NCI-H1694 treated with DMSO at 0.1 percent for 48 hours (cell line): ENCODE measurements at places on chromosomes 1 and 21.

GRCh38 chr1:111062081-111062480 is 77.8 kb downstream of the DRAM2 start:
- no peak for DNase-seq

DNA sequence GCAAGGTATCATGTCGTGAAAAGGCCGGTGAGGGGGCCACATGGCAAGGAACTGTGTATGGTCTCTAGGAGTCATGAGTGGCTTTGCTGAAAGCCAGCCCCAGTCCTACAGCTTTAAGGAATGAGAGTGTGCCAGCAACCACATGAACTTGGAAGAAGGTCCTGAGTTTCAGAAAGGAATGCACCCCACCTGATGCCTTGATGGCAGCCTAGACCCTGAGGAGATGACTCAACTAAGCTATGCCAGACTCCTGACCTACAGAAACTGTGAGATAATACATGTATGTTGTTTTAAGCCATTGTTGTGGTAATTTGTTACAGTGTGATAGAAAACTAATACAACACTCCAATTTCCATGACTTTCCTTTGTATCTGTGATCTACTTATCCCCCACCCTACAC is 33.5 kb upstream of the AKT3 start:
- DNase-seq = no peak

DNA sequence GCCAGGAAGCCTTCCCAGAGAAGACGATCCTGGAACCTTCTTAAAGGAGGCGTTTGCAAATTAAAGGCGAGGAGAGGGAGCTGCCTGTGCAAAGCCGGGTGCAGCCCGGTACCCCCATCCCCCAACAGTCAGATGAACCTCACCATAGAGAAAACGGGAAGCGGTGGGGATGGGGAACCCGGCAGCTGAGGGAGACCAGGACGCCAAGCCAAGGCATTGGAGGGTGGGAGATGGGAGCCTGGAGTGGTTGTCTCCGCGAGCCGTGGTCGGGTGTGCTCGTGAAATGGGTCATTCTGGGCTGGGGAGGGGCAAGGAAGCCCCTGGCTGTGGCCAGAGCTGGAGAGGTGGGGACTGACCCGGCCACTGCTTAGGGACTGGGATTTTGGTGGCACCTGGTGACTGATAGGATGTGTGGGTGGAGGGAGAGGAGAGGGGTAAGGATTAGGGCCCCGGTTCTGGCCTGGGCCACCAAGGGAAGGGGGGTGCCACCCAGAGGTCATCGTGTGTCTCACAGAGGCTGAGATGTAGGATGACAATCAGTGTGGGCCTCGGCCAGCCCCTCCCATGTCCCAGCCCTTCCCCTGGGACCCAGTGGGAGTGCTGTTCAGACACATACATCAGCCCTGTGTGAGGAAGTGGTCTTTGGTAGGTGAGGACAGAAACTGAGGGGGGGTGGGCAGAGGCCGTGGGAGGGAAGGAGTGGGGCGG is 676 bp upstream of the PADI2 start:
- DNase-seq = no peak

- DNase-seq = no peak
Measured at GRCh38 chr1:221692643-221693042, 49.2 kb downstream of the DUSP10 start.

DNA sequence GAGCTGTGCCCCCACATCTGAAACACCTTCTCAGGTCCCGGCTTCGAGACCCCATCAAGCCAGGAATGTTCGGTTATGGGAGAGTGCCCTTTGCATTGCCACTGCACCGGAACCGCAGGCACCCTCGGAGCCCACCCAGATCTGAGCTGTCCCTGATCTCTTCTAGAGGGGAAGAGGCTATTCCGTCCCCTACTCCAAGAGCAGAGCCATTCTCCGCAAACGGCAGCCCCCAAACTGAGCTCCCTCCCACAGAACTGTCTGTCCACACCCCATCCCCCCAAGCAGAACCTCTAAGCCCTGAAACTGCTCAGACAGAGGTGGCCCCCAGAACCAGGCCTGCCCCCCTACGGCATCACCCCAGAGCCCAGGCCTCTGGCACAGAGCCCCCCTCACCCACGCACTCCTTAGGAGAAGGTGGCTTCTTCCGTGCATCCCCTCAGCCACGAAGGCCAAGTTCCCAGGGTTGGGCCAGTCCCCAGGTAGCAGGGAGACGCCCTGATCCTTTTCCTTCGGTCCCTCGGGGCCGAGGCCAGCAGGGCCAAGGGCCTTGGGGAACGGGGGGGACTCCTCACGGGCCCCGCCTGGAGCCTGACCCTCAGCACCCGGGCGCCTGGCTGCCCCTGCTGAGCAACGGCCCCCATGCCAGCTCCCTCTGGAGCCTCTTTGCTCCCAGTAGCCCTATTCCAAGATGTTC is 4.3 kb downstream of the ADAMTSL4 start:
- no peak for DNase-seq

- DNase-seq = no peak
Measured at GRCh38 chr1:154501423-154502065, 475 bp upstream of the TDRD10 start.

GRCh38 chr1:28437264-28437923 is 67.9 kb downstream of the PHACTR4 start:
- no peak for DNase-seq

DNA sequence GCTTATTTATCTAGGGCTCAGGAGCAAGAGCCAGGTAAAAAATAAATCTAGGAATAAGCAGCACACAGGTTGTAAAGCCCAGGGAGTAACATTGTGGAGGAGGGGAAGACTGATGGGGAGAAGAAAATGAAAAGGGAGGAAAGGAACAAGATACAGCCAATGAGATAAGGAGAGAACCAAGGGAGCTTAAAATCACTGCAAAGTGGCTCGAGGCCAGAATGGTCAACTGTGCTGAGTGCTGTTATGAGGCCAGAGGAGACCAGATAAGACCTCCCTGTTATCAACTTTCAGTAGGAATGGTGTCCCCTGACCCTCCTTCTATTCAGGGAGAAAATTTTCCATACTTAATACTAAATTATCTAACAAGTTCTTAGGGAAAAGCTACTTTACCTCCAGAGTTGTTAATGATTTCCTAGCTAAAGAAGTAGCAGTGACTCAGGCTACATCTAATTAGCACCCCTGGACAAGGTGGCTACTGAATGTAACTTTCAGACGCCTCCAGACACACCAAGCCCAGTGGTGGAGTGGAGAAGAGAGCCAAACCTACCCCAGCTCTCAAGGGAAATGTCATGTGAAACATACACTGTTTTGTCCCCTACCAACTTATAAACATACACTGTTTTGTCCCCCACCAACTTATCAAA is 25.5 kb downstream of the ENAH start:
- DNase-seq = no peak

DNA sequence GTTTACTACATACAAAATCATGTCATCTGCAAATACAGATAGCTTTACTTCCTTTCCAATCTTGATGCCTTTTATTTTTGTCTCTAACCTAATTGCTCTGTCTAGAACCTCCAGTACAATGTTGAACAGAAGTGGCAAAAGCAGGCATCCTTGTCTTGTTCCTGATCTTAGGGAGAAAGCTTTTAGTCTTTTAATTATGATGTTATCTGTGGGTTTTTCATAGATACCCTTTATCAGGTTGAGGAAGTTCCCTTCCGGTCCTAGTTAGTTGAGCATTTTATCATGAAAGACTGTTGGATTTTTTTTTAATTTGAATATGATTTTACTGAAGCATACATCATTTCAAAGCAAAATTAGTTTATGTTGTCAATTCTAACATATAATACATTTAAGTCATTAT is 45.7 kb upstream of the DISC1 start:
- DNase-seq = no peak

DNA sequence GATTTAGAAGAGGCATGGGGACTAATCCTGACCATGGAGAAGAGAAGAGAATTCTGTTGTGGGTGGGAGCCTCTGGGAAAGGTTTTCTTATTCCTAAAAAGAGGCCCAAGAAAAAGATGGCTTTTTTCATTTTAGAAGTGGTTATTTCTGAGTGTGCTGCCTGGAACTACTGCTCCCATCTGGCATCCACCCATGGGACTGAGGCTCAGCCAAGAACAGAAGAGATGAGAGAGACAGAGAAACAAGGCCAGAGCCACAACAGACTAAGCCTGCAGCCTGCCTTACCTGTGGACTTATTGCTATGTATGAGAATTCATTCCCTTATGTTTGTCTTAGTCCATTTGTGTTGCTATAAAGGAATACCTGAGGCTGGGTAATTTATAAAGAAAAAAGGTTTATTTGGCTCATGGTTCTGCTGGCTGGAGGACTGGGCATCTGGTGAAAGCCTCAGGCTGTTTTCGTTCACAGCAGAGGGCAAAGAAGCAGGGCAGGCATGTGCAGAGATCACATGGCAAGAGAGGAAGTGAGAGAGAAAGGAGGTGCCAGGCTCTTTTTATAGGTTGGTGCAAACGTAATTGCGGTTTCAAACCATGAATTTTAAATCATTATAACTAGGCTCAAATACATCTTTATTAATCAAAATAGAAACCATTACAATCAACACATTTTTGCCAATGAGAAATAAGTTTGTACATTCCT is 57.5 kb upstream of the PRDM2 start:
- no peak for DNase-seq

GRCh38 chr1:12085643-12086260 is 22.6 kb downstream of the TNFRSF8 start:
- DNase-seq = no peak

DNA sequence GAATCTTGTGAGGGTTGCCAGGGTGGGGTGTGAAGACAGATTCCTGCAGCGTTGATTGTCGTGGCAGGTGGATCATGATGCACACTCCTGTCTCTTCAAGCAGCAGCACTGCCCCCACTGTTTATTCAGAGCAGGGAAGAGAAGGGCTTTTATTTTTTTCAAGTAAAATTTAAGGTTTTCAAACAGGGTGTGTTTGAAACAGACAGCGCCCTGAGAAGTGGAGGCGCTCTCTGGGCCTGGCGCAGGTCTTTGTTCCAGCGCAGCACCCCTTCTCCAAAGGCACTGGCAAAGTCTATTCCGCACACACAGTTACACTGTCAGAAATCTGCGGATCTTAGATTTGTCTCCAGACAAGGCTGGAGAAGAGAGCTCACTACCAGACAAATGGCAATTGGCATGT is 7.0 kb downstream of the C1orf53 start:
- no peak for DNase-seq
